ENCODE measurements at places on chromosomes 7 and 10. TPM values are rescaled to one million over a fixed set of nuclear protein-coding genes. Genes with fewer than 3 reads are reported as not detected.

- DNase-seq: no peak
Measured at GRCh38 chr7:142808802-142809583, 38.2 kb downstream of the PRSS2 start.

GRCh38 chr10:132464256-132465192, 67.5 kb downstream of the PWWP2B start:
- DNase-seq: peak; percentile 89

DNA sequence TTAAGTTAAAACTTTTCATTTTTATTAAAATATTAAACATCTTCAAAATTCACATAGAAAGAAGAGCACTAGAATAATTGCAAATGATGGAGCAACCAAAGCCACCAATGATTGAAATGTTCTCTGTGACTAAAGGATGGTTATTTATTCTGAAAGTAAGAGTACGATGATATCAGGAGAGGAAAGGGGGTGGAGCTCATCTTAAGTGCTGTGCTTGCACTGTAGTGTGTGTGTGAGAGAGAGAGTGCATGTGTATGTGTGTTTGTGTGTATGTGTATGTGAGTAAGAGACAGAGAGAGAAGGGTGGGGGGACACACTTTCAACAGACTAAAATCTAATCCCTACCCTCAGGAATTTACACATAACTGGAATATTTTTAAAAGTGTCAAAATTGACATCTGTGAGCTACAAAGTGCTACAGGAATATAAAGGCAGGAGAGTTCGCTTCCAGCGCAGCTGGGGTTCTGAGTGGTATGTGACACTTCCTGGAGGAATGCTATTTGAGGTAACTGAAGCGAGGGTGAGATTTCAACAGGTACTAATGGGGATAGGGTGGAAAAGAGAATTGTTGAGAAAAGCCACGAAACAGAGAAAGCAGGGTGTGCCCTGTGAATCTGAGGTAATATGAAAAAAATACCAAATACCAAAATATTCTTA, 57.2 kb upstream of the SMNDC1 start:
- no peak for DNase-seq

GRCh38 chr10:26214004-26214403, 2.6 kb upstream of the GAD2 start:
- no peak for DNase-seq

GRCh38 chr7:30256349-30256858, 28.0 kb upstream of the ZNRF2 start:
- no peak for DNase-seq

- no peak for DNase-seq
Measured at GRCh38 chr7:69633122-69633831, 35.0 kb downstream of the AUTS2 start.

DNA sequence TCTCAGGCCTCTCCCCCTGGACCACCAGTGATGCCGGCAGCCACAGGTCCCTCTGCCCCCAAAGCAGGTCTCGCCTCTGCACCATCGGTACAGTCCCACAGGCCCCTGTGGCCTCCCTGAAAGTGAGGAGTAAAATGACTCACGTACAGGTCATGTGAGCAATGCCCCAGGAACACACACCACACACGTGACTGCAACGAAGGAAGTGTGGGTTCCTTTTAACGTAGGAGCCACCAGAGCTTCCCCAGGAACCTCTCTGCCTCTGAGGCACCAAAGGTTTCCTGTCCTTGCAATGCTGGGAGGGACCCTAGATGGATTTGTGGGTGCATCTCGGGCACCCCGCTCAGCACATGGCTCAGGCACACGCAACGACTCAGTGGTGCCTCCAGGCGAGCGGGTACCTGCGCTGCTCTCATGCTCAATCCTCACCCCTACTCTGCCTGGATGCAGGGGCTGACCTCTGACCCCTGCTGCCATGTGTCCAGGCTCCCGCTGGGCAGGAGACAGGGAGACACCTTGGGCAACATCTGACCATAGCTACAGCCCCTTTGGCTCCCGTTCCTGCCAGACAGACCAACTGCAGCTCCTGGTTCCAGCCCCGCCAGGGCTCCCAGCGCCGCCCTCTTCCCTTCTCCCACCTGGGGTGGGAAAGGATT, 120.7 kb downstream of the PRKAG2 start:
- DNase-seq: peak; percentile 35

DNA sequence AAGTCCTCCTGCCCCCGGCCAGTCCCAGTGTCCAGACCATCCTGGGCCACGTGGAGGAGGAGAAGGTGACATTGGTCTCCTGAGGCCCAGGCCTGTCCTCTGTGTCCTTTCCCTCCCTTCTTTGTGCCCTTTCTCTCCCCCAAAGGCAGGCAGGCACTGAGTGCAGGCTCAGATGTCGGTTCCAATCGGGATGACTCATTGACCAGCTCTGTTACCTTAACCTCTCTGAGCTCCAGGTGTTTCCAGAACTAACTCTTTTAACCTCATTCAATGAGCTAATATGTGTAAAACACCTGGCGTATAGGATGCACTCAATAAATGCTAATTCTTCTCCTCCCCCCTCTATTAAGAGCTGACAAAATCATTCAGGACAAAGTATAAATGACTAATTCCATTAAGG, 25.7 kb downstream of the MACROH2A2 start:
- no peak for DNase-seq

GRCh38 chr10:73866621-73867020, 7.7 kb downstream of the CAMK2G start:
- DNase-seq: no peak

DNA sequence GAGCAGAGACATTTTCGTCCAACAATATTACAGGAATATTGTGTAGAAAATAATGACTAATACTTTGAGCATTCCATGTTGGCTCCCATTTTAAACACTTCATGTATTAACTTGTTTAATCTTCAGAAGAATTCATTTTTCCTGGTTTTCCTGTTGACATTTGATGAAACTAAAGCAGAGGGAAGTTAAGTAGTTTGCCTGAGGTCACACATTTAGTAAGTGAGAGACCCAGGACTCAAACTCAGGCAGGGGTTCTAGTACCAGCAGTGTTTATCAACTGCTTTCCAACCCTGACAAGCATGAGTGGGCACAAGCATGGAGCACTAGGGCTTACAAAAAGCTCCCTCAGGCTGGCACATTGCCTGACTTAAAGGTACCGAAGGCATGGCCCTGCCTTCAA, 719.1 kb downstream of the AUTS2 start:
- DNase-seq: no peak

- no peak for DNase-seq
Measured at GRCh38 chr7:132480534-132480933, 95.7 kb downstream of the PLXNA4 start.

DNA sequence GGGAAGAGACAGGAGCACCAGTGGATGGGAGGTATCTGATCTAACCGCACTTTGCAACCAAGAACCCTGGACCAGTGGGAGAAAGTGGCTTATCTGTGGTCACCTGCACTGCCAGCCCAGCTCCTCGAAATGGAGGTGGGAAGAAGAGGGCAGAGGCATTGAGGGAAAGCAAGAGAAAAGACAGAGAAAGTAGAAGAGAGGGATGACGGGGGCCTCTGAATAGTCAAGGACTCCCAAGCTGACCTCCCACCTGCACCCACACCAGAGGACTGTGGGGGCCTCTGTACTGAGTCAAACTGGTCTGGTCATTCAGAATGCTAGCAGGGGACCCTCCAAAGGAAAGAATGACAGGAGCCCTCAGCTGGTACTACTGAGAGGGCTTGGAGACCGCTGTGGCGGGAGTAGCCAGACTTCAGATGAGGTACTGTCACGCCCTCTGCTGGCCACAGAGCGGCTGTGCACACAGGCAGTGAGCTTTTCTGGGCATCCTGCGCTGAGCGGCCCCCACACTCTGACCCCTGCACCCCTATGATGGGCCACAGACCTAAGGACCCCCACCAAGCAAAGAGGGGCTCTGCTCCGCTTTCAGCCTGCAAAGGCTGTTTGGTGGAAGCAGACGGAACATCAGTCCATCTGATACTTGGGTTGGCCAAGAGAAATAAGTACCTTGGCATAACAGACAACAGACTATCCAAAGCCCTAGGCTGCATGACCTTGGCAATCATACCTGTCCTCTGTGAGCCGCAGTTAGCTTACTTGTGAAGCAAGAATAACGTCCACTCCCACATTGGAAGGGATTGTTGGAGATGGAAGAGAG, 112.9 kb downstream of the COL13A1 start:
- DNase-seq: peak; percentile 72

GRCh38 chr10:130357226-130357625, 221.0 kb downstream of the GLRX3 start:
- no peak for DNase-seq

DNA sequence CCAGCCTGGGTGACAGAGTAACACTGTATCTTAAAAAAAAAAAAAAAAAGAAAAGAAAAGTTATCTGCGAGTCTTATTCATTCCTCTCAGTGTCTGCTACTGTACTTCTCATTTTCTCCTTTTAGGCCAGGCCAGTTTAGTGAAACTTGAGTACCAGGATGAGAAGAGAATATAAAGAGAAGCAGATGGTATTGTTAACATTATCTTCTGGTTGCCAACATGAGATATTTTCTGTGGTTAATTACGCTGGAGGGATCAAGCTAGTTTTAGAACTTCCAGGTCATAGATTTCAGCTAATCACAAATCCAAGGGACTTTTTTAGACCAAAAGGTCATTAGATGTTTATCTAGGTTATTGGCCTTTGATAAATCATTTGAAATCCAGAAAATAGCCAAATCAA, 252.6 kb upstream of the SMIM30 start:
- no peak for DNase-seq

GRCh38 chr7:16889851-16890415, 8.2 kb upstream of the AGR3 start:
- DNase-seq: no peak

DNA sequence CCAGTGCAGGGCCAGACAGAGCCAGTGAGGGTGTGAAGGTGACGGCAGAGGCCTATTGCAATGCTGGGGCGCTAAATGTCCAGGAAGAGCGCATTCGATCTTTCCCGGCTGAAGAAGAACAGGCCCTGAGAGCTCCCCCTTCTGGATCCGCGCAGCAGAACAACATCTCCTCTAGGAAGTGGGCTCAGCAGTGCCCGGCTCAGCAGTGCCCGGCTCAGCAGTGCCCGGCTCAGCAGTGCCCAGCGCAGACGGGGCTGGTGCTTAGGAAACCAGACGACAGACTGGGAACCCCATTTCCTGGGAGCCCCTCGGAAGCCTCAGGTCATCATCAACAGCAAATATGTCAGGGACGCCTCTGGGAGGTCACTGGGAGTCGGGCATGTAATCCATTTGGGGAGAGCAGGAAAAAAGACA, 4.7 kb upstream of the NOS3 start:
- peak; percentile 70 for DNase-seq

- no peak for DNase-seq
Measured at GRCh38 chr10:14880229-14880628, 1.6 kb downstream of the SUV39H2 start.

DNA sequence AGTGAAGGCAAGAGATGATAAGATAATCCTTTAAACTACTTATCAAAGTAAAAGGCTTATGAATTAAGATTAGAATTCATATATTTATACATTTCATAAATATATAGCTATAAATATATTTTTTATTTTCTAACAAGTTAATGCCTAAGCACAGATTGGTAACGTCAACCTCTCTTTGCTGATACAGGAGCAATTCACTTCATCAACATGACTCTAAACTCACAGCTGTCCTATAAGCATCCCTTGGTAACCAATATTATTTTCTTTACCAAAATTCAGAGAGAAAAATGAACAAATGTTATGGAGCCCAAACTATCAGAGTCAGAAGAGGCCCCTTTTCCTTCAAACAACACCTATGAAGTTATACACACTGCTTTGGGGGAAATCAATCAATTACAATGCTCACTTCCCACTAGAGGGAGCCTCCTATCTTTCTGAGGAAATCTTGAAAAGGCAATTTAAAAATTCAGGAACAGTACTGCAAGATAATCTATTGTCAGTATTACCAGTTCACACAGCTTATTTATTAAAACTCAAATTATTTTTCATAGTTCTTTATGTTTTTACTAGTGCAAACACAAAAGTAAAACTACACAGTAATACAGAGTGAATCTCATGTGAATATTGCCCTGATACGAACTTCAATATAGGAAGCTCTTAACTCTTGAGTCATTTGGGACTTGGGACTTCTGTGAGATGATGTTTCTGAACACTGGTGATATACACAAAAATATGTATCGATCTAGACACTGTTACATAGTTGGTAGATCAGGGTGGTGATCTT, 51.0 kb upstream of the NOBOX start:
- no peak for DNase-seq

GRCh38 chr10:30366829-30367228, 17.8 kb upstream of the MTPAP start:
- no peak for DNase-seq

DNA sequence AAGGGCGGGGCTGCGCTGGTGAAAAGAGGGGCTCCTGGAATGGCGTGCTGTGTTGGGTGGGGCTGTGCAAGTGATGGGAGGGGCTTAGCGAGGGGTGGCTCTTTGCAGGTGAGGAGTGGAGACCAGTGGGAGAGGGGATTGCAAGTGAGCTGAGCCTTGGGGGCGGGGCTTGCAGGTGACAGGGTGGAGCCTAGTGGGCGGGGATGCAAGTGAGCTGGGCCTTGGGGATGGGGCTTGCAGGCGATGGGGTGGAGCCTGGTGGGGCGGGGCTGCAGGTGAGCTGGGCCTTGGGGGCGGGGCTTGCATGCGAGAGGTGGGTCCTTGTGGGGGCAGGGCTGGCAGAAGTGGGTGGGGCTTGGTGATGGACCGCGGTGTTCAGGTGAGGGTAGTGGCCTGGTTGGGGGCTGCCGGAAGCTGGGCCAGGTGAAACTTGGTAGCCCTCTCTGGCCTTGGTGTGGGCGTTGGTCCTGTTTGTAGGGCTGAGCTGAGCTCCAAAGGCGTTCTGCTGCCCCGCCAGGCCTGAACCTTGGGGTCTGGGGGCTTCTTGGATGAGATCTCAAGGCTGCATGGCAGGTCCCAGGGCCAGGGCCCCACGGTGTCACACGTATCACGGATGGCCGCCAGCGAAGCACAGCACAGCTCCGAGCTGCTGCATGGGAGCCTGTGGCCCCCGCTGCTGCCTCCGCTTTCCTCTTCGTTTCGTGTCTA, 743 bp upstream of the PITRM1 start:
- DNase-seq: no peak

GRCh38 chr7:148727501-148728278, 29.0 kb downstream of the CUL1 start:
- DNase-seq: no peak

DNA sequence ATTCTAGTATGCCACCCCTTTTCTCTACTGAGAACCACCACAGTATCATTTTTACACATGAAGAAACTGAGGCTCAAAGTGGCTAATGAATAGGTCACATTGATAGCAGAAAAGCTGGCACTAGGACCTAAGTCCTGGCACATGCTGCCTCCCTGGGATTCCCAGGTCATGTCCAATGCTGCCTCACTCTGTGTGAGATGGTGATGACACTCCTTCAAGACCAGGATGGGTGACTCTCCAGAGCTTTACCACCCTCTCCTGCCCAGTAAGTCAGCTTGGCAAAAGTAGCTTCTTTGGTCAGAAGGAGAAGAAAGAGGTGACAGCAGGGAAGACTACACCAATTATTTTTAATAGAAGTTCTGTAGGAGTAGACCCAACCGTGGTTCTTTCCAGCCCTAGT, 13.3 kb upstream of the AKR1B10 start:
- no peak for DNase-seq

GRCh38 chr7:94111009-94111408, 106.9 kb upstream of the BET1 start:
- DNase-seq: no peak

GRCh38 chr7:2843711-2844152, 376 bp downstream of the GNA12 start:
- peak; percentile 71 for DNase-seq

ATG9B gene
- total RNA-seq: 0.35 TPM

PRRT4 gene
- total RNA-seq: 0.11 TPM

VIPR2 gene
- 11.1 TPM for total RNA-seq

CNNM1 gene
- total RNA-seq: 2.4 TPM

CALD1 gene
- 444 TPM for total RNA-seq

ITIH2 gene
- total RNA-seq: 1.2 TPM

FASTK gene
- 77.3 TPM for total RNA-seq

GHRHR gene
- not detected for total RNA-seq

ANKMY2 gene
- 26.2 TPM for total RNA-seq
